Kidney glomerular epithelial cell (primary cell): ENCODE measurements at places on chromosomes 2 and 18.

DNA sequence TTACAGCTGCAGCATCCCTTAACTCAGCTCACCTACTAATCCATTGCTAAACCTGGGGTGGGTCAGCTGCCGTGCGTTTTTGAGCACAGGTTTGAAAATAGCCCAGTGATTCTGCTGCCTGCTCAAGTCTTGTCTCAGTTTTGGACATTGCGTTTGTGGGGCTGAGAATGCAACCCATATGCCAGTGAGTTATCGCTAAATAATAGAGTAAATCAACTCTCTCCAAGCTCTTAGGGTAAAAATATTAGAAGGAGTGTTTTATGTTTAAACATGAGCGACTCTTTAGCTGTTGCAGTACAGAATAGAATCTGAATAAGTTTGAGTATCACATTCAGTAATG is 2.1 kb downstream of the TSHZ1 start:
- no peak for DNase-seq

GRCh38 chr18:22703883-22704585 is 229.1 kb upstream of the RBBP8 start:
- peak; percentile 72 for DNase-seq

- peak; percentile 55 for DNase-seq
Measured at GRCh38 chr2:127324635-127325034, 30.7 kb upstream of the ERCC3 start.

- no peak for DNase-seq
Measured at GRCh38 chr18:11224153-11224552, 74.8 kb upstream of the PIEZO2 start.

- no peak for DNase-seq
Measured at GRCh38 chr2:239214725-239215124, 186.1 kb downstream of the HDAC4 start.

DNA sequence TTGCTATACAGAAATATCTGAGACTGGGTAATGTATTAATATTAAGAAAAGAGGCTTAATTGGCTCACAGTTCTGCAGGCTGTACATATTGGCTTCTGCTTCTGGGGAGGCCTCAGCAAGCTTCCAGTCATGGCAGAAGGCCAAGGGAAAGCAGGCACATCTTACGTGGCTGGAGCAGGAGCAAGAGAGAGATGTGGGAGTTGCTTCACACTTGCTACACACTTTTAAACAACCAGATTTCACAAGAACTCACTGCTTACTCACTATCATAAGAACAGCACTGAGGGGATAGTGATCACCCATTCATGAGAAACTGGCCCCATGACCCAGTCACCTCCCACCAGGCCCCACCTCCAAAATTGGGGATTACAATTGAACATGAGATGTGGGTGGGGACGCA is 50.6 kb downstream of the MAPRE2 start:
- DNase-seq: no peak

DNA sequence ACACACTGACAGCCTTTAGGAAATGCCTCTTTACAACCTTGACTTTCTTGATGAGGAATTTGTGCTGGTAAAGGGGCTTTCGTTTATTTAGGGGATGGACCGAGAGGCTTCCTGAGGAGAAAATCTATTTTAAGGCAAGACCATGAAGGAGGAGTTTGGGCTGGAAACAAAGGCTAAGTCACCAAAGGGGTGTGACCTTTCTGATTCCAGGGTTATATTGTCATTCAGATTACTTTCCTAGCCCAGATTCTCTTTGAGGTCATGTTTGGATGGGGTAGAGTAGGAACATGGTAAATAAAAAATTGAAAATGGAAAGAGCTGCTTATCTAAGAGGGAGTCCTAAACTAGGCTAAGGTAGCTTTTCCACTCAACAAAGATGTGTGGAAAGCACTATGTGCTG is 77.1 kb upstream of the UGP2 start:
- no peak for DNase-seq

DNA sequence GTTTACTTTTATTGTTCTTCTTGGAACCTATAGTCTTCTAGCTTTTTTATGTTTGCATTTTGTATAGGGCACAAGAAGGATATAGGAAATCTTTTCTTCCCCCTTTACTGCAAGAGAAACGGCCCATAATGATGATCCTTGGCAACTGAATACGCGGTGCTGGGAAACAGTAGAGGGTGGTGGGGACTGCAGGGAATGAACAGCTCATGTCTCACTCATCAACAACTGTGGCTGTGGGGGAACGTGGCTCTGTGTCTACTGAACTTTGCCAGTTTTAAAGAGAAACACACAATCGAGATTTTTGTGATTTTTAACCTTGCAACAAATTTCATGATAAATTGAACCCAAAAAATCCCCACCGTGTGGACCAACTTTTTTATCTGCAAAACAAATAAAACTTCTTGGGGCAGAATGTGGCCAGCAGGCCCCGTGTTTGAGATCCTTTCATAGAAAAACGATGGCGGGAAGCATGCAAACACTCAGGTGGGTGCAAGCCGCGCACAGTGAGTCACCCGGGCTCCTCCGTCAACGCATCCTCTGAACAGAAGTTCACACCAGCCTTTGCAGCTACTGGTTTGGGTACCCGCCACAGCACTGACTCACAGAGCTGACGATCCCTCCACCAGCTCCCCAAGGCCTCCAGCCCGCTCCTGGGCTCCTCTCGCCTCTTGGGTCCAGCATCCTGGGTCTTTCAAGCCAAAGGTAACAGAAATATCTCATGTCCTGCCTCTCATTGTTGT is 149.3 kb downstream of the COL6A3 start:
- no peak for DNase-seq

DNA sequence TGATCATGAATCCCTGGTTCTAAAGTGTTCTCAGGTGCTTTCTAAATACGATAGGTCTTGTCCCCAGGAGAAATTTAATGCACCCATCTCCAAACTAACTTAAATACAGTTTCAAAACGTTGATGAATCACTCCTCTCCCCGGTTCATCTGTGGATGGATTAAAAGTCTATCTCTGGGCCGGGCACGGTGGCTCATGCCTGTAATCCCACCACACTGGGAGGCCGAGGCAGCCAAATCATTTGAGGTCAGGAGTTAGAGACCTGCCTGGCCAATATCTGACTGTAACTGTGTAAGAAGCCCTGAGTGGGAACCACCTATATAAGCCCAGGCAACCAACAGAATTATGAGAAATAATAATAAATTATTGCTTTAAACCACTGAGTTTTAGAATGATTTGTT is 78.7 kb downstream of the LONRF2 start:
- no peak for DNase-seq

DNA sequence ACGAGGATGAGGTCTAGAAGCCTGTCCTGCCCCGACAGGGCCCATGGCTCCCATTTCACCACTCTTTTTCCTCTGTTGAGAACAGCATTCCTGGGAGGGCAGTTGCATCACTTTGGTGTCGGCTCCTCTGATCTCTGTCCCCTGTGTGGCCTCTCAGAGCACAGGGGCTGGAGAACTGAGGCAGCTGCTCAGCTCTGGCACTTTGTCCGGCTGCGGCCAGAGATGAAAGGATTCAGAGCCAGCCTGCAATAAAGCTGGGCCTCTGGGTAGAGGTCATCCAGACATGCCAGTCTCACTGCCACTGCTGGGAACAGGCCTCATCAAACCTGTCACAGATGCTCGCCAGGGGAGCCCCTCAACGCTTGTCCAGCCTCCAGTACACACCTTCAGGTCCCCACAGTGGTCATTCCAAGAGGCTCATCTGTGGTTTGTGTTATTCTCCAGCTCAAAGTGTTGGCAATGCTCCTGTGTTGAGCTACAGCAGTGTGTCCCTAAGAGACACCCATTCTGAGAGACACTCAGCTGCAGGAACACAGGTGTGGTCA is 13.1 kb upstream of the ROCK2 start:
- no peak for DNase-seq

- no peak for DNase-seq
Measured at GRCh38 chr2:199216253-199216652, 241.5 kb downstream of the SATB2 start.

GRCh38 chr2:18690342-18690741 is 101.0 kb upstream of the NT5C1B start:
- no peak for DNase-seq

DNA sequence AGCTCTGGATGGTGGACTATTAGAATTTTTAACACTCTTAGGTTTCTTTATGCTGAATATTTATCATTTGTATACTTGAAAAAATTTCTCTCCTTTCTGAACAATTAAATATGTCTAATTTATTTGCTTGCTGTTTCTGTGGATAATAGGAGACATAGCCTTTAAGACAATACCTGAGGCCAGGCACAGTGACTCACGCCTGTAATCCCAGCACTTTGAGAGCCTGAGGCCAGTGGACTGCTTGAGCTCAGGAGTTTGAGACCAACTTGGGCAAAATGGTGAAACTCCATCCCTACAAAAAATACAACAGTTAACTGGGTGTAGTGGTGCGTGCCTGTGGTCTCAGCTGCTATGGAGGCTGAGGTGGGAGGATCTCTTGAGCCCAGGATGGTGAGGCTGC is 54.7 kb downstream of the FAM117B start:
- DNase-seq: no peak
